ENCODE measurements at places on chromosomes 16 and 17.

DNA sequence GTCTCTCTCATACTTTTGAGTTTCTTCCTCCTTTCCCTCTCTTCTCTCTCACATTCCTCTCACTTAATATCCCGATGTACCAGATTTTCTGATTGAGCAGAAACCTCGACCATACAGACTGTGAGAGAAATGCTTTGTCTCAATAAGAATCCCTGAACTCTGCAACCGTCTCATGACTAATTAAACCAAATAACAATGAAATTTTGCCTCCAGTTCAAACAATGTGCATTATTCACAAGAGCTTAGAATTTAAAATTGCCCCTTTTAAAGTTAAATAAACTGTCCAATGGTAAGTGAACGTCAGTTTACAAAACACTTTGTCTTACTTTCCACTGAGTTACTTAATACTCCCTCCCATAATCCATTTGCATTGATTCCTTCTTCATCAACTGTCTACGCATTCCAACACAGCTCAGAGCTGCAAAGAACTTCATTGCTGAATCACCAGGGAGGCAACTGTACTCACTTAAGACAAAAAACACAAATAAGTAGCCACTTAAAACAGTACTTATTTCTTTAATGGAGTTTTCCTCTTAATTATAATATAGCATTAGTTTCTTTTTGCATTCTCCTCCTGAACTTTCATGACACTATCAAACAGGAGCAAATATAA lies 4.9 kb downstream of the CDH11 start:
- DNase-seq: no peak

GRCh38 chr16:76748461-76749348 lies 442.3 kb upstream of the MON1B start:
- no peak for DNase-seq

DNA sequence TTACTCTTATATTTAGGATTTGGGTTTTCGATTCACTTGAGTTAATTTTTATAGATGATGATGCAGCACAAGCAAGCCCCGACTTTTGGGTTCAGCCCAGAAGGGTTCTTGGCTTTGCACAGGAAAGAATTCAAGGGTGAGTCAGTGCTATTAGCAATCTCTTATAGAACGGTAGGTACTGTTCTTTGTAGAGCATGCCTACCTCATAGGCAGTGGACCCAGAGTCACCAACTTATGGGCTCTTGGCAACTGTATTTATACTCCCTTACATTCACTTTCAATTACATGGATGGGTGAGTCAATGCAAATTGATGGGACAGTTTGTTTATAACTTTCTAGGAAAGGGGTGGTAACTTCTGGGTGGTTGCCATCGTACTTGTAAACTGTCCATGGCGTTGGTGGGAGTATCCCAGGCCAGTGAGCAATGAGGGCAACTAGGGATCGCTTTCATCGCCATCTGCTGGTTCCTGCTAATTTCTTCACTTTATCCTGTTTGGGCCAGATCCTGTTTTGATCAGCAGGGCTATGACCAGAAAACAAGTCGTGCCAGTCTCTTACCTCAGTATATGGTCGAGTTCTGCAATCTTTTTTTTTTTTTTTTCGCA lies 362.6 kb downstream of the CNTNAP4 start:
- DNase-seq: no peak

GRCh38 chr17:78722246-78722761 lies 59.8 kb downstream of the CYTH1 start:
- no peak for DNase-seq

GRCh38 chr17:40319651-40320540 lies 10.9 kb downstream of the RARA start:
- no peak for DNase-seq

DNA sequence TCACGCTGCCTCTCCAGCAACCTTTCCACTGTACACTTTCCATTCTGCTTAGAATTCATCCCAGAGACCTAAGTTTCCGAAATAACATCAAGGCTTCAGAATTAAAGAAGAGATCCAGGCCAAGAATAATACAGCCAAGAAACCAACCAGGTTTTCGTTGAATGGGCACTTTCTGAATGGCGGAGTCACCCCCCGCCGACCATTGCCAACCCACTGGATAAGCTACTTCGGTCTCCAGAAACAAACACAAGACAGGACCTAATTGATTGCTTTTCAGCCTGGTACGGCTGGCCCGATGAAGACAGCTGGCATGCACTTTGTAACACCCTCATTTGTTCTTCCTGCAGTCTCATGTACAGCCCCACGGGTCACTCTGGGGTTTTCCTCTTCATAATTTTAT lies 308.1 kb upstream of the ZFHX3 start:
- DNase-seq: no peak

- DNase-seq: no peak
Measured at GRCh38 chr17:41547921-41548843, 20.1 kb upstream of the KRT19 start.

DNA sequence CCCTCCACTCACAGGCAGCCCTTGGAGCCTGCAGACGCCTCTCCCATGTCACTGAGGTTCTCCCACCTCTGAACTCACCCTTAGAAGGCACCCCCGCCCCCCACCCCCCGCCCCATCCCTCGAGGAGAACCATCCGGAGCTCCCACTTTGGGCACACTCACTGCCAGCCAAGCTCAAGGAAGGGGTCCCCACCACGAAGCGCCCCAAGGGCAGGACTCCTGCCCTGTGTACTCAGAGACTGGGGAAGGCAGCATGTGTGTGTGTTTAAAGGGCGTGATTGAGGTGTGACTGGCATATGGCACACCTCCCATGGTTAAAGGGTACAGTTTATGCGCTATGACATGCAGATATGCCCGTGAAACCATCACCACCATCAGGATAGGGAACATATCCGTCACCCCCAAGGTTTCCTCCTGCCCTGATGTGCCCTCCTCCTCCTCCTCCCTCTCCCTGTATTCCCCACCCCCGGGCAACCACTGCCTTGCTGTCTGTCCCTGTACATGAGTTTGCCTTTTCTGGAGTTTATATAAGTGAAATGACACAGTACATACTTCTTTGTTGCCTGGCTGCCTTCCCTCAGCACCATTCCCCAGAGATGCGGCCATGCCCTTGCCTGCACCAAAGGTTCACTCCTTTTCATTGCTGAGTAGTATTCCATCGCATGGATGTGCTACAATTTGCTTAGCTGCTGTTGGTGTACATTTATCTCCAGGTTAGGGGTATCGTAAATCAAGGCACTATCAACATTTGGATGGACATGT lies 14.0 kb upstream of the RBFOX3 start:
- DNase-seq: no peak

DNA sequence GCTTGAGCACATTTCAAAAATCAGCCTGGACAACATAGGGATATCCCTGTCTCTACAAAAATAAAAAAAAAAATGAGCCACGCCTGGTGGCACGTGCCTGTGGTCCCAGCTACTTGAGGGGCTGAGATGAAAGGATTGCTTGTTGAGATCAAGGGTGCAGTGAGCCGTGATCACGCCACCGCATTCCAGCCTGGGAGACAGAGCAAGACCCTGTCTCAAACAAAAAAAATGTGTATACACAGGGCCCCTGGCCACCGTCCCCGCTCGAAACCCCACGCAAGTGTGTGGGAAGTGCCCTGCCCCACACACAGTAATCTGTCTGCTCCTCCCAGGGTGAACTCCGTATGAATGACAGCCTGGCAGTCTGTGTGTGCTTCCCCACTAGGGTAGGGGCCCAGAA lies 93.0 kb upstream of the RPL38 start:
- DNase-seq: no peak

DNA sequence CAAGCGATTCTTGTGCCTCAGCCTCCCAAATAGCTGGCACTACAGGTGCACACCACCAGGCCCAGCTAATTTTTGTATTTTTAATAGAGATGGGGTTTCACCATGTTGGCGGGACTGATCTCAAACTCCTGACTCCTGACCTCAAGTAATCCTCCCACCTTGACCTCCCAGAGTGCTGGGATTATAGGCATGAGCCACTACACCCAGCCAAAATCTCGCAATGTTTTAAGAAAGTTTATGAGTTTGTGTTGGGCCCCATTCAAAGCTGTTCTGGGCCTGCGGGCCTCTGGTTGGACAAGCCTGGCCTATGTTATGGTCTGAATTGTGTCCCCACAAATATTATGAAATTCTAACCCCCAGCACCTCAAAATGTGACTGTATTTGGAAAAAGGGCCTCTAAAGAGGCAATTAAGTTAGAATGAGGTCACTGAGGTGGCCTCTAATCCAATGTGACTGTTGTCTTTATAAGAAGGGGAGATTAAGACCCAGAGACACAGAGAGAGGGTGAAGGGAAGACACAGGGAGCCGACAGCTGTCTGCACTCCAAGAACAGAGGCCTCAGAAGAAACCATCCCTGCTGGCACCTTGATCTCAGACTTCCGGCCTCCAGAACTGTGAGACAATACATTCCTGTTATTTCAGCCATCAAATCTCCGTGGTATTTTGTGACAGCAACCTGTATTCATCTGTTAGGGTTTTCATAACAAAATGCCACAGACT lies 469.9 kb downstream of the HS3ST4 start:
- no peak for DNase-seq

DNA sequence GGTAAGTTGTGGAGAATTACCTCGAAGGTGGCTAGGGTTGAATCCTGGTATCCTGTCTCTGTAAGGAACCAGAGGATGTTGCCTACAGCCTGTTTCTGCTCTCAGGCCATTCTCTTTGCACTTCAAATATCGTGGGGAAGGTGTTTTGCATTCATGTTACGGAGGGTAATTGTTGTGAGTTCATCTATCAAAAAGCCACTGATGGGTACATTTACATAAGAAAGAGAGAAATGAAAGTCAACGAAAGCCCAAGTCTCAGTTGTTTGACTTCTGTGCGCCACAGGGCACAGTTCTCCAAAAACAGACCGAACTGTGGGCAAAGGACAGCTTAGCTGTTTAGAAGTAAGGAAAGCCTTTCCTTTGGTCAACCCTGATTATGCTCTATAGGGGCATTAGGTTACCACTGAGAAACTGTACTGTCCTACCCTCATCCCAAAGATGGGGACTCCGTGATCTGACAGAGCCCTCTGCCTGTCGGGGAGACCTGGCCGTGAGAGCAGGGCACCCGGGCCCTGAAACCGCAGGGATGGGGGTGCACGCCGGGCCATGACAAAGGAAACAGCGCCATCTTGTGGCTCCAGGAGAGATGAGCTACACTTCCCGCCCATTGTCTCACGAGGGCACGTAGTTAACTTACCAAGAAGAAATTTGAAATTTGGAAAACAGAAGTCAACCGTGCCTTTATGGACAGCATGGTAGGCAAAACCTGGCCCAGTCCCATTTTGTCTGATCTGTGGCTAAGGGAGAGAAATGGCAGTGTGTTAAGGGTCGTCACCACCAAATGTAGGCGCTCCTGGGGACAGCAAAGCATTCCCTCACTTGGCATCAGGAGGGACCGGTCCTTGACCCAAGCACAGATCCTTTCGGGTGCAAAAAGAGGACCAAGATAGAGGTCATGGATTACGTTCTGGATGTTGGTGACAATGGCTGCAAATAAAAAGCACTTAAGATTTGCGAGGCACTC lies 74.5 kb upstream of the DYNLRB2 start:
- DNase-seq: peak; percentile 8

GRCh38 chr17:63550817-63551639 lies 751 bp downstream of the DCAF7 start:
- DNase-seq: no peak

DNA sequence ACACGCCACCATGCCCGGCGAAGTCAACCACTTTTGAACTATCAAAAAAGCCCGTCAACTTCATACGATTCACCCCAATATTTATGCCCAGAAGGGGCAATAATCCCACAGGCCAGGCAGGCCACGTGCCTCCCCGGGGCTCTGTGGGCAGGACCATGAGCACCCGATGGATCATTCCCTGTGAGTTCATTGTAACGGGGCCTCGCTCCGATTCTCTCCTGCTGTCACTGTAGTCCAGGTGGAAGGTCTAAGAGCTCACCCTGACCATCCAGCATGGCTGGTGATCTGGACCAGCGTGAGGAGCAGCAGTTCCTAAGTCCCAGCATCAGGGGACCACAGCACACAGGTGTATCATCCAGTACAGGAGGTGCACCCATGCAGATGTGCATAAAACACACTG lies 77.5 kb upstream of the DOC2B start:
- DNase-seq: no peak

DNA sequence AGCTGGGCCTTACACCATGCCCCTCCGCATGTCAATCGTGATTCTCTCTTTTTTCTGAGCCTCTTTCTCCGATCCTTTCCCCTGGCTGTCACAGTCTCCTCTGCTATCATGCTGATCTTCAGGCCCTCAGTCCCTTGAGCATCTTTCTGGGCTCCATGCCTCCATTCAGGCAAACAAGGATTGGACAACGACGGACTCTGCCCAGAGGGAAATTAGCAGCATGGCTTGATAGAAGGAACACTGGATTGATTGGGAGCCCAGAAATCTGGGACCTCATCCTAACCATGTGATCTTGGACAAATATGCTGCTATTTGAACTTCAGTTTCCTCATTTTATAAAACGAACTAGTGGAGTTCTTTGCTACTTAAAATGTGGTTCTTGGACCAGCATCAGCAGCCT lies 19.6 kb upstream of the PHF12 start:
- no peak for DNase-seq

DNA sequence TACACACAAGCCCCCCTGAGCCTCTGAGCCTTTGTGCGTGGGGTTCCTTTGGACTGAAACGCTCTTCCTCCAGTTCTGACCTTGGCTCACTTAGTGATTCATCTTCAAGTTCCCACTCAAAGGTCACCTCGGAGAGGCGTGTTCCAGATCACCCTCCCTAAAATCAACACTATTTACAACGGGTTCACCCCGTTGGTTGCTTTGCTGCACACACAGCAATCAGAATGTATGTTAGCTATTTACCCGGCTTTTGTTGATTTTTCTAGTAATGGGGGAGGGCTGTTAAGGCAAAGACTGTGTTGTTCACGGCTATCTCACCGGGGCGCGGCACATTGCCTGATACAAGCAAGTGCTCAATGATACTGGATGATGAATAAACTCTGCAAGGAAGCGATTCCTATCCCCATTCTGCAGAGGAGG lies 977 bp downstream of the NAGPA start:
- no peak for DNase-seq

DNA sequence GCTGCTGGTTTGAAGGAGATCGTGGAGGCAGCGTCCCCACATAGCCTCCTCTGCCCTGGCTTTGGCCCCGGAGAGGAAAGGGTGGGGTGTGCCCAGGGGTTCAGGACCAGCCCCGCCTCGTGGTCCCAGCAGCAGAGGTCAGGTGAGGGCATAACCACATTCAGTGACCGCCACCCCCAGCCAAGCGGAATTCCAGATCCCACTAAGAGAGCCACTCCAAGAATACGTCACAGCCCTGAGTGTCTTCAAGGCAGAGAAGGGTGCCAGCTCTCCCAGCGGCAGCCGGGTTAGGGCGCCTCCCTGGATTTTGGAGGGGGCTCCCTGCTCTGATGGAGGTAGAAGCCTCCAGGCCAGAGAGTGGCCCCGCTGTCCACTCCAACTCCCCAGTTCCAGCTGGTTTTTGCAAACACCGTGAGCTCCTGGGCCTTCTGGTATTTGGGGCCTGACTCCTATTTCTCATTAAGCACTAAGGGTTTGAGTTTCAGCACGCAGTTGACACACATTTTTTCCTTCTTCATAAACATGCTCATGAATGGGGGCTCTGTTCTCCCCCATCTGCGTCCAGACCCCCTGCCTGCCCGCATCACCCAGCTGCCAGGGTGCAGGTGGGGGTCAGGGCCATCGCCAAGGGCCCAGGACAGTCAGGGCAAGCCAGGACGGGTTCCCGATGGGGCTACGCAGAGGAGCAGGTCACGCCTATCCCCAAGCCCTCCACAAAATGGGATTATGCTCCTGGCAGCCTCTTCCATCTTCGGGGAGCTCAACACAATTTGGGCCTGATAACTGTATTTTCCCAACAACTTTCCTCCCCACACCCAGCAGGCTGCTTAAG lies 98.4 kb upstream of the PLCG2 start:
- no peak for DNase-seq

- DNase-seq: no peak
Measured at GRCh38 chr17:39979893-39980350, 685 bp upstream of the PSMD3 start.

GRCh38 chr17:48251950-48252349 lies 144.4 kb downstream of the SNX11 start:
- DNase-seq: no peak

Data from NCI-H1048 (cell line).